ENCODE measurements at places on chromosomes 5 and 9.

DNA sequence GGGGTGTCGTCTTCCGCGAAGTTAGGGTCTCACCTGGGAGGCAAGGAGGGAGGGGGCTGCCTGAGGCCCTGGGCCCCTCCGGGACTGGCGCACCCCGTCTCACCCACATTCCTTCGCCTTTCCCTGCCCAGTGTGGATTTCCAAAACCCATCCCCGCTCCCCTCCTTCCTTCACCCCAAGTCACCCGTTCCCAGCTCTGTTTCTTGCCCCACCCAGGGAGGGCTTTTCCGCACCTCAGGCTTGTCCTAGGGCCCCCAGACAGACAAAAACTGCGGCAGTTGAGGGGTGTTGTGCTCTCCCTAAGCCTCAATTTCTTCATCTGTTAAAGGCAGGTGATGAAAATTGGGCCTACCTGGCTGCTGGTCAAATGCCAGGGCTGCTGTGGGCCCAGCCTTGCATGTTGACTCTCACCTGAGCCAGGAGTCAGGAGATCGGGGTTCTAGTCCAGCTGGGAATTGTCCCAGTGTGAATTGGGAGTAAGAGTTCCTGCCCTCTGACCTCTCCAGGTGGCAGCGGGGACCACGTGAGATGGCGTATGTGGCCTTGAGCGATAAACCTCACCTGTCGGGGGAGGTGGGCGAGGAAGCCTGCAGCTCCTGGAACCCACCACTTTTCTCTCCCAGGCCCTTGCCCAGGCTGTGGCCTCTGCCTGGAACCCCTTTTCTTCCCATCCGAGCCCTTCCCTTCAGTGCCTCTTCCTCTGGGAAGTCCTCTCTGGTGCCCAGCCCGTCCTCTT is 143.4 kb upstream of the IER5L start:
- no peak for DNase-seq

- DNase-seq: no peak
Observed at GRCh38 chr9:121836366-121836885, 185.0 kb downstream of the DAB2IP start.

- no peak for DNase-seq
Observed at GRCh38 chr5:129387944-129388343, 72.2 kb upstream of the ADAMTS19 start.

DNA sequence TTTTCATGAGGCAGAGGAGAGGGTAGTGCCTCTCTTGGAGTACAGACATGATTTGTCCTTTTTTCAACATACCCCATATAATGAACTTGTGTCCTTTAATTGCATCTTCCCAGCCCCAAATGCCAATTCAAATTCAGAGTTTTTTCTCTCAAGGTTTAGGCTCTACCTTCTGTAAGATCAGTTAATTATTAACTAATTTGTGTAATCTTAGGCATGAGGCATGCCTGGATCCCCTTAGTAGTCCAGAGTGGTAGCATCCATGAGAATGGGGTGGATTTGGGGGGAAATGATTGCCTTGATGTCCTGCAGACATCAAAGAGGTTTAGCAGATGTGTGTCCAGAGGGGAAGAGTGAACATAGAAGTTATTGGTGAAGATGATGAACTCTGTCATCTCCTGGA is 533.3 kb downstream of the LRRC70 start:
- no peak for DNase-seq

- no peak for DNase-seq
Observed at GRCh38 chr5:149381261-149381985, 2.3 kb upstream of the IL17B start.

- DNase-seq: no peak
Observed at GRCh38 chr5:66307647-66308241, 163.6 kb downstream of the SREK1 start.

DNA sequence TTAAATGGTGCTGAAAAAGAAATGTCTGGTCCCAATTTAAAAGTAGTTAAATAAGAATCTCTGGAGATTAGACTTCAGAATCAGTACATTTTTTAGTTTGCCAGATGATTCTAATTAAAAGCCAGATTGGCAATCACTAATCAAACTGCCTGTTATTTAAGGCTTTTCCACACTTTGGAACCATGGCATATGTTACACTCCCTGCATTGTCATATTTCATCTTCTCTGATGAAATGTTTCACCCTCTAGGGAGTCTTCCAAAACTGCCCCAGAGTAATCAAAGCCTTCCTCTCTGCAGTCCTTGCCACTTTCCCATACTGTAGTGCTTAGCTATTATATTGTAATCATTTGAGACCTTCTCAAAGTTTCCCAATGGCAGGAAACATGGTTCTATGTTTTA is 17.5 kb upstream of the OR13C9 start:
- DNase-seq: no peak

All from stimulated activated CD8-positive, alpha-beta memory T cell treated with anti-CD3 and anti-CD28 coated beads, Interleukin-4, amount 100 ng/mL, for 1 hour (primary cell).